NCI-H1105 (cell line): ENCODE measurements at places on chromosomes 12 and 14.

DNA sequence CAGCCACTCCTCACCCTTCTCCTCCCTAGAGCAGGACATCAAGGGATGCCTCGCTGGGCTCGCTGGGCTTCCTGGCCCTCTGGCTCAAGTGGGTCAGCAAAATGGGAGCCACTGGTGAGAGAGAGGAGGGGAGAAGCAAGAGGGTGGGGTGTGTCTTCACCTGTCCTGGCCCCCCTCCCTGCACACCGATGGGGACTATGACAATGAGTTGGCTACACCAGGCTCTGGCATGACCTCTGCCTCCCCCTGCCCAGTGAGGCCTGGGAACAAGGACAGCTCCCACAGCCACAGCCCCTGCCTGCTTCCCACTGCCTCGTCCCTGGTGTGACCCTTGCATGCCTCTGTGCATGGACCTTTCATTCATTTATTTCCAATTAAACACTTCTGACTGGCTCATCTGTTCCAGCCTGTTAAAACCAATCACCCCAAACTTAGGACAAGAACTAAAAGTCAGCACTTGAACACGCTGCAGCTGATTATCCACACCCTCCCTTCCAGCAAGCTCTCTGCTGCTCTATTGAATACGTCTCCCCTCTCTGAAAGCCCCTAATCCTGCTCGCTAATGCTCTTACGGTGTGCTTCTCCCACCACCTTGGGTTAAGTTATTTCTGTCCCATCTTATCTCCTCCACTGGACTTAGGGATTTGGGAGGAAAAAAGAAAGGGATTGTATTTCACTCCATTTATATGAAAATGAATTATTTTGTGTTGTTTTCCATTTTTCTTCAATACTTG lies 5.8 kb upstream of the PPP2R5C start:
- no peak for DNase-seq

DNA sequence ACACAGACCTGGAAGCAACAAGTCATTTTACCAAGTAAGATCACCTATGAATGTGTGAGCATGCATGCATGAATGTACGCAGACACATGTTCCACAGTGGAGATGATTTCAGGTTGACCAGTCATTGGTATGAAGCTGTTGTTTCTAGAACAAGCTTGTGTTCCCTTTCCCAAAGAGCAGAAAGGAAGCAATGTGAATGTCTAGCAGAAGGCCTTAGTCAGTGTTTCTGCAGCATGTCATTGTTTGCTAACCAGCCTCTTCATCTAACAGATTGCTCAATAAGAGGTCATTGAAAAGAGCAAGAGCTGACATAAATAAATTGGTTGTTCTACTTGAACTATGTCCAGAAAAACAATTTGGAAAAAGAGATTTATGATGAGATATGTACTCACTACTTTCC lies 191.4 kb downstream of the PLCZ1 start:
- DNase-seq, result peak; percentile 5

DNA sequence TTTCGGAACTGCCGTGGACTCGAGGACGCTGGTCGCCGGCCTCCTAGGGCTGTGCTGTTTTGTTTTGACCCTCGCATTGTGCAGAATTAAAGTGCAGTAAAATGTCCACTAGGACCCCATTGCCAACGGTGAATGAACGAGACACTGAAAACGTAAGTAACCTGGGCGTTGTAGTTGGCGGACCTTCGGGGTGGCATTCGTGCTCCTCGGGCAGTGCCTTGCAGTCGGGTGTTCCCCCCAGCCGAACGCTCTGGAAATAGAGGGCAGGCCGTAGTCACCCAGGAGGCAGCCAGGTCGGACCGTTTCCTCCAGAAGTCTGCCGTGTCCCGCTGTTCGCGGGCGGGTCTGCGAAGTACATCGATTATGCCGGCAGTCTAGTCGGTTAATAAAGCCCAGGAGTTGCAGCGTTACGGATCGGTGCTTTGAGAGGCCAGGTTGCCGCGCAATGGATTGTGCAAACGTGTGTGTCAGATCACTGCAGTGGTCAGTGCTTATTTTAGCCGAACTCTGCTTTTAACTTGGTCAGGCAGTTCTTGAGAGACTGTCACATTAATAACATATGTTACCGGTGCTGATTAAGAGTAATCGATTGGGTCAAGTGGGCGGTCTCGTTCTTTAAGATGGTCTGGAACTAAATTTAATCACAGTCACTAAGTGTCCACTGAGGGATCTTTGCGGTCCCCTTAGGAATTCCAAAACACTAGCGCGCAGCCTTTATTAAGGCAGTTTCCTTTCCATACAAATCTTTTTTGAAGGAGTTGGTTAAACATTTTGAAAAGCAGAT lies 906 bp downstream of the MARK3 start:
- DNase-seq, result no peak

- DNase-seq, result no peak
Observed at GRCh38 chr12:27810756-27811155, 30.7 kb upstream of the MANSC4 start.

GRCh38 chr14:33229269-33229929 lies 290.7 kb downstream of the NPAS3 start:
- peak; percentile 81 for DNase-seq

DNA sequence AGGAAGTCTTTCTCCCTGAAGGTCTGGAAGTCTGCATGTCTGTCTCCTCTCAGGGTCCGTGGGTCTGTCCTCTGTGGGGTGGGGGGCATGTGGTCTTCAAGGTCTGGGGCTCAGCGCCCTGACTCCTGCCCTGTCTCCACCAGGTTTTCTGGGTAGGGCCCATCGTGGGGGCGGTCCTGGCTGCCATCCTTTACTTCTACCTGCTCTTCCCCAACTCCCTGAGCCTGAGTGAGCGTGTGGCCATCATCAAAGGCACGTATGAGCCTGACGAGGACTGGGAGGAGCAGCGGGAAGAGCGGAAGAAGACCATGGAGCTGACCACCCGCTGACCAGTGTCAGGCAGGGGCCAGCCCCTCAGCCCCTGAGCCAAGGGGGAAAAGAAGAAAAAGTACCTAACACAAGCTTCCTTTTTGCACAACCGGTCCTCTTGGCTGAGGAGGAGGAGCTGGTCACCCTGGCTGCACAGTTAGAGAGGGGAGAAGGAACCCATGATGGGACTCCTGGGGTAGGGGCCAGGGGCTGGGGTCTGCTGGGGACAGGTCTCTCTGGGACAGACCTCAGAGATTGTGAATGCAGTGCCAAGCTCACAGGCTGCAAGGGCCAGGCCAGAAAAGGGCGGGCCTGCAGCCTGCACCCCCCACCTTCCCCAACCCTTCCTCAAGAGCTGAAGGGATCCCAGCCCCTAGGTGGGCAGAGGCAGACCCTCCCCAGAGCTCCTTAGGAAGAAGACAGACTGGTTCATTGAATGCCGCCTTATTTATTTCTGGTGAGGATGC lies 3.4 kb downstream of the AQP5 start:
- no peak for DNase-seq

DNA sequence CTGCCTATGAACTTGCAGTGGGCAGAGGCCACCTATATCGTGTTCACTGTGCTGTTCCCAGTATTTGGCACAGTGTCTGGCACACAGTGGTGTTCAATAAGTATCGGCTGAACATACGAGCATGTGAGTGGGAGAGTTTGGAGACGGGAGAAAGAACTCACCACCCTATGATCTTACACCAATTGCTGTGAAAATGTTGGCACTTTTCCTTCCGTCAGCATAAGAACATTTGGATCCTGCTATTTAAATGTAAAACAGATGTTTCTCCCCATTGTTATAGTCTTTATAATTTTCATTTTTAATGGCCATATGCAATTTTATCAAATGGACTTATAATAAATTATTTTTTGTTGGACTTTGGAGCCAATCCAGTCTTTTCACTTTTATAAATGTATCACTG lies 144.4 kb downstream of the EFCAB11 start:
- DNase-seq, result no peak

- no peak for DNase-seq
Observed at GRCh38 chr12:83477696-83478095, 791.0 kb downstream of the TMTC2 start.

DNA sequence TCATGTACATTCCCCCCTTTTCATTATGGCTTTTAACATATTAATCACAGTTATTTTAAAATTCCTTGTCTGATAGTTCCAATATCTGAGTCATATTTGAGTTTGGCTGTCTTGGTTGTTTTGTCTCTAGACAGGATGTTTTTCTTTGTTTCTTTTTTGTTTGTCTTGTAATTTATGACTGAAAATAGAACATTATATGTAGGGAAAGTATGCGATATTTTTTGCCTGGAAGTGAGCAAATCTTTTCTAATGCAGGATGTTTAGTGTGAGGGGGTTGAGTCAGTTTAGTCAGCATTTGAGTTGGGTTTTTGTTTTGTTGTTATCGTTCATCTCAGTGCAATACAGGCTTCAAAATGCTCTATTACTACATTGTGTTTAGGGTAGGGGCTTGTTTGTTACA lies 239.7 kb downstream of the SNAPC1 start:
- no peak for DNase-seq

- no peak for DNase-seq
Observed at GRCh38 chr12:2642176-2642892, 152.4 kb upstream of the FKBP4 start.

DNA sequence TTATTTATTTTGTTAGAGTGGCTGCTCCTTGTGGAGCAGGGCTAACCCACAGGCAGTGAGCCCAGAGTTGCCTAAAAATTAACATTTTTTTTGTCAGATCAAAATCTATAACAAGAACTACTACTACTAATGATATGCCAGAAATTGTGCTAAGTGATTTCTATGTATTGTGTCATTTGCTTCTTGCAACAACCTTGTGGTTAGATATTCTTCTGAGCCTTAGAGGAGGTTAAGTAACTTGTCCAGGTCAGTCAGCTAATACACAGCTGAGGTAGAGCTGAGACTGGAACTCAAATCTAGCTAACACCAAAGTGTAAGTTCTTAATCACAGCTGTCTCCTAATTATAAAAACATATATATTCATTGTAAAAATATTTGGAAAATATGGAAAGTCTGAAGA lies 29.8 kb downstream of the CFL2 start:
- no peak for DNase-seq

- DNase-seq, result no peak
Observed at GRCh38 chr14:58543253-58543652, 94.5 kb upstream of the DACT1 start.

GRCh38 chr12:110373025-110373424 lies 30.5 kb downstream of the ANAPC7 start:
- DNase-seq, result no peak

DNA sequence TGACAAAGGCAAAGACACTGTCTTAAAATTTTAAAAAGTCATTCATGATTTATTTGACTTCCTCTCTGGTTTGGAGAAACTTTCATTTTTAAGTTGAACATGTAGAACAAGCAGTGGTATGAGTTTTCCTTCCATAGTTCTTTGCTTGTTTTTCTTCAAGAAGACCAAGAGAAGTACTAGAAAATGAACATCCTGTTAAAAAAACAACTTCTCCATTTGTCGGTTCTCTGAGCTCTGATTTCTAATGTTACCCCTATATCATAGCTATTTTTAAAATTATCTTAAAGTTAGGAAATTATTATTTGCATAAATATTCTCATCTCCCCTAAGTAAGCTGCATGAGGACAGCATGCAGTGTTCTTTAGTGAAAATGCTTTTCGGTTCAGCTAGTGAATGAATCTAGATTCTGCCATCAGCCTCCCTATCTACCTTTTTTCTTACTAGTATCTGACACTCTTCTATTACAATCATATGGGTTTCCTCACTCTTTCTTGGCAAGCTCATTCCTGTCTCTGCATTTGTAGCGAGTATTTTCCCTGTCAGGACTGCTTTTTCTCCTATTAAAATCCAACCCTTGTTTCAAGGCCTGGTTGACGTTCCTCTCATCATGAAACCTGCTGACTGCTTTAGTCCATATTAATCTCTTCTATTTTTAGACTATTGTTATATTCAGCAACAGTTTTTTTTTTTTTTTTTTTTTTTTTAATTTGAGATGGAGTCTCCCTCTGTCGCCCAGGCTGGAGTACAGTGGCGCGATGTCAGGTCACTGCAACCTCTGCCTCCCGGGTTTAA lies 15.8 kb downstream of the DIP2B start:
- no peak for DNase-seq

DNA sequence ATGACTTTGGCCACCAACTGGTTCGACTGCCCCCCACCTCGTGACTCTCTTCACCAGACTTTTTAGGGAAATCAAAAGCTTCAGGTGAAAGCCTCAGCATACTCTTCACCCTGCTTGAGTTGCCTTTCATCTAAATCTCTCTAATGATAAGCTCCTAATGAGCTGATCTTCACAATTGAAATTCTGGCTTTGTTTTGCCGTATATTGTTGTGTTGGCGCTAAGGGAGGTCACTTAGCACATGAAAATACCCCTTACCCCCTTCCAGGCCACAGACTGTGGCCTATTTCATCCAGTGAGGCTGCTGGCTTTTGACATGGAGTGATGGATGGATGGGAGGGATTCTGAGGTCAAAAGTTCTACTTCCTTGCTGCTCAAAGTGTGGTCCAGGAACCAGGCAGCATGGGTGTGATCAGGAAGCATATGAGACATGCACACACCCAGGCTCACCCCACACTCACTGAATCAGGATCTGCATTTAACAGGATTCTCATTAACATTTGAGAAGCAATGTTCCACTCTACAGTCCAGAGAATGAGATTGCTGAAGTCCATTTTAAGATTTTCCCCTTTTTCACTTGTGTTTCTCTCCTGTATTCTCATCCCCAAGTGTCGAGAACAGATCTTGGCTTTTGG lies 131.4 kb downstream of the DACT1 start:
- DNase-seq, result no peak

GRCh38 chr12:54040148-54040494 lies 7.3 kb downstream of the HOXC5 start:
- no peak for DNase-seq

DNA sequence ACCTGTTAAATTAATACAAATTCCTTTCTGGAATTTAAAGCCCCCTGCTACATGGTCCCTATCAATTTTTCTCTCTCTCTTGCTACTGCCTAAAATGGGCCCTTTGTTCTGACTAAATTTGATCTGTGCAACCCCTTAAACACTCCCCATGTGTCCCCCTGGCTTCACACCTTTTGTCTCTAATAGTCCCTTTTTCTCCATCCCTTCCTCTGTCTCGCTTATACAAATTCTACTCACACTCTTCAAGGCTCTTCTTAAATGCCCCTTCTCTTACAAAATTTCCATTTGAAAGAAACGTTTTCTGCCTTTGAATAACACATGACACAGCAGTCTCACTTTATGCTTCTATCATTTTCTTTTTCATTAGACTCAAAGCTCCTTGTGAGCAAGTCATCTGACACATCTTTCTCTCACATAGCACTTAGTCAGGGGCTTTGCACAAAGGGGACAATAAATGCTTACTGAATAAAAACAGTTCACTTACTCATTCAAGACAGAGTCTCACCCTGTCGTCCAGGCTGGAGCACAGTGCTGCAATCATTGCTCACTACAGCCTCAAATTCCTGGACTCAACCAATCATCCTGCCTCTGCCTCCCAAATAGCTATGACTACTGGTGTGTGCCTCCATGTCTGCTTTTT lies 41.5 kb upstream of the NR2C1 start:
- DNase-seq, result no peak

DNA sequence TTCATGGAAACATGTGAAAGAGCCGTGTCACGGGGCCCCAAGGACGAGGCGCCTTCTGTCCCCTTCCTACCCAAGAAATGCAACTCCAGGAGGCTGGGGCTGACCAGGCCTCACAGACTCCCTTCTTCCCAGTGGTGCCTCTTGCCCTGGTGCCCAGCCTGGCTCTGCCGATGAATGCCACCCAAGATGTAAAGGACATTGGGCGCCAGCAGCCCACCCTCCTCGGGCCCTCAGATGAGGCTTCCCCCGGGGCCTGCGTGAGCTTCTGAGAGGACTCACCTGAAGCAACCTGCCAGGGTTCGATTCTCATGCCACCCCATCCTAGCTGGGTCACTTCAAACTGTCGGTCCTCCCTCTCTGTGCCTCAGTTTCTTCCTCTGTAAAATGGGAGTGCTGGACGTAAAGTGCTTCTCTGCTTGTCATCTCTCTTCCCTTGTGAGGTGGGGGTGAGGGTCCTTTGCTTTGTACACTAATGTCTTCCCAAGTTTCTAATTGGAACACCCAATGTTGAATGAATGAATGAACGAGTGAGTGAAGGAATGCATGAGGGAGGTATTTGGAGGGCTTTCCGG lies 10.8 kb downstream of the FAM222A start:
- DNase-seq, result no peak
